ENCODE measurements at places on chromosomes 3 and 15.

GRCh38 chr3:132916096-132916495, 122.1 kb upstream of the TMEM108 start:
- H3K4me3 ChIP-seq = no peak overlapping the region
- no peak overlapping the region for H3K27ac ChIP-seq
- no peak for DNase-seq
- no peaks in the 10 kb centered on the region for H3K4me1 ChIP-seq

- H3K36me3 ChIP-seq = no peaks in the 10 kb centered on the region
- no peaks in the 10 kb centered on the region for H3K4me1 ChIP-seq
- no peak for DNase-seq
- H3K27ac ChIP-seq = no peak overlapping the region
- H3K4me3 ChIP-seq = no peak overlapping the region
- no peaks in the 10 kb centered on the region for H3K27me3 ChIP-seq
Measured at GRCh38 chr15:48520376-48521155, 124.9 kb downstream of the FBN1 start.

- H3K4me1 ChIP-seq = peaks cover 47% of the 10 kb centered on the region
- H3K4me3 ChIP-seq = peak overlapping the region; percentile 25
- no peak for DNase-seq
- no peaks in the 10 kb centered on the region for H3K36me3 ChIP-seq
- peak overlapping the region; percentile 83 for H3K27ac ChIP-seq
Measured at GRCh38 chr3:42071904-42072812, 19.0 kb upstream of the TRAK1 start.

- DNase-seq = no peak
- H3K4me1 ChIP-seq = peaks cover 13% of the 10 kb centered on the region
- H3K27ac ChIP-seq = no peak overlapping the region
- no peak overlapping the region for H3K4me3 ChIP-seq
Measured at GRCh38 chr3:141243271-141243707, 11.7 kb downstream of the PXYLP1 start.

DNA sequence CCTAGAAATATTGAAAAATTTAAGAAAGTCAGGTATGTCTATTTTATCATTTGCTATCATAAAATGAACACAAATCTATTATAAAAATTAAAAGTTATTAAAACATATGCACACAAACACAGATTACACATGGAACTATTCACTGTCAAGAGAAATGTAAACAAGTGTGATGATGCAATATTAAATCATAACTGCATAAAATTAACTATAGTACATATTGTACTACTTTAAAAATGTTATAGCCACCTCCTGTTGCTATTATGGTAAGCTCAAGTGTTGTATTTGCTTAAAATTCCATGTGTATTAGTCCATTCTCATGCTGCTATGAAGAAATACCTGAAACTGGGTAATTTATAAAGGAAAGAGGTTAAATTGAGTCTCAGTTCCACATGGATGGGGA, 54.7 kb upstream of the CMC1 start:
- H3K27ac ChIP-seq = no peak overlapping the region
- H3K4me3 ChIP-seq = no peak overlapping the region
- no peaks in the 10 kb centered on the region for H3K27me3 ChIP-seq
- H3K36me3 ChIP-seq = no peaks in the 10 kb centered on the region
- DNase-seq = no peak

- no peak for DNase-seq
- no peak overlapping the region for H3K27ac ChIP-seq
- H3K36me3 ChIP-seq = no peaks in the 10 kb centered on the region
- H3K4me1 ChIP-seq = no peaks in the 10 kb centered on the region
Measured at GRCh38 chr3:3308809-3309208, 129.3 kb upstream of the CRBN start.

GRCh38 chr15:101167411-101167752, 84.5 kb downstream of the CHSY1 start:
- H3K4me3 ChIP-seq = no peak overlapping the region
- H3K27ac ChIP-seq = peak overlapping the region; percentile 88
- no peak for DNase-seq

GRCh38 chr3:46080969-46081345, 53.7 kb upstream of the XCR1 start:
- peaks cover 4% of the 10 kb centered on the region for H3K4me1 ChIP-seq
- no peaks in the 10 kb centered on the region for H3K36me3 ChIP-seq
- no peak for DNase-seq
- H3K27me3 ChIP-seq = no peaks in the 10 kb centered on the region
- no peak overlapping the region for H3K4me3 ChIP-seq
- no peak overlapping the region for H3K27ac ChIP-seq

DNA sequence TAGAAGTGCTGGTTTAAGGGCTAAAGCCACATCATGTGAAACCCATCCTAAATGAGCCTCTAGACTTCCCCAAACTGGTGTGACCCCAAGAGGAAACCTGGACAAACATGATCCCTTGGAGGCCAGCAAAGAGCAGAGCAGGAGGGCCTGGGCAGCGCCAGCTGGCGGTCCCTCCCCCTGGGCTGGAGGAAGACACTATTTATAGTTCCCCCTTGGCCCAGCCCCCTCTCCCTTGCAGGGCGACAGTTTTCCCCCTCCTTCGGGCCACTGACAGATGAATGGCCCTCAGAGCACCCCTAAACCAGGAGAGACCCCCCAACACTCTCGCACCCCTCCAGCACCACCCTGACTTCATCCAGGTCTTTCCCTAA, 2.9 kb downstream of the UCN2 start:
- no peaks in the 10 kb centered on the region for H3K36me3 ChIP-seq
- no peak for DNase-seq
- no peaks in the 10 kb centered on the region for H3K27me3 ChIP-seq
- H3K4me3 ChIP-seq = peak overlapping the region; percentile 23
- peaks cover 31% of the 10 kb centered on the region for H3K4me1 ChIP-seq

DNA sequence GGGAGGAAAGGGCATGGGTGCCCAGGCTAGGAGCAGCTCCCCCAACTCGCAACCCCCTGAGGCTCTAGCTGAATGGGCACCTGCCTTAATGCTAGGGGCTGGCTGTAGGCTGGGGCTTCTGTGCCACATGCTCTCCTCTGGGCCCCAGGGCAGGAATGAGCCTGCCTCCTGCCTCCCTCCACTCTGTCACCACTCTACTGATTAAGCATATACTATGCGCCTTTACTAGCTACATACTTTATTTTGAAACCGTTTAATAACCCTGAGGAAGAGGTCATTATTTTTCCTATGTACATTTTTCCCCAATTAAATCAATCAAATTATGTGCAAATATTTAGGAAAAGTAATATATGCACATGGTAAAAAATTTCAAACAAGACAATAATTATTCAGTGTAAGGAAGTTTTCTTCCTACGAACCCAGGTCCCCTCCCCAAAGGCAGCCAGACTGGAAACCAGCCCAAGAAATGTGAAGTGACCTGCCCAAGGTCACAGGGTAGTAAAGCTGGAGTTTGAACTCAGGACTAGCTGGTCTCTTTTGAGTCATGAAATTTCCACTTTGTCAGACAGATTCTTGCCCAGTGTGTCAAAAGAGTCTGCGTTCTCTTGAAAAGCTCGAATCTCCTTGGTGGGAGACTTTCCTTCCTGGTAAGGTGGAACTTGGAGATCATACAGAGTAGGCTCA, 122.5 kb downstream of the DNAJB8 start:
- H3K27me3 ChIP-seq = no peaks in the 10 kb centered on the region
- no peak overlapping the region for H3K4me3 ChIP-seq
- DNase-seq = no peak
- no peak overlapping the region for H3K27ac ChIP-seq

DNA sequence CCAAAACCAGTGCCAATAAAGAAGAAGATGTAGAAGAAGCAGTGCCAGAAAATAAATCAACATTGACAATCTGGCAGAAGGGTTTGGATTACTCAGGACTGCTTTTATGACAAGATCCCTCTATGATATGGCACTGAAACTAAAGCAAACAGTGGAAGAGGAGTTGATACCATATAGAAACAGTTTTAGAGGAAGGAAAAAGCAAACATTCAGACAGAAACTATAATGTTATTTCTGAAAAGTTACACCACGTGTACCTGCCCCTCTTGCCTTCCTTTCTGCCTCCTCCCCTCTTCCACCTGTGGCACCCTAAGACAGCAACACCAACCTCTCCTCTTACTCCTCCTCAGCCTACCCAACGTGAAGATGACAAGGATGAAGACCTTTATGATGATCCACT, 63.0 kb downstream of the SFMBT1 start:
- no peak for DNase-seq
- H3K4me3 ChIP-seq = no peak overlapping the region
- no peaks in the 10 kb centered on the region for H3K36me3 ChIP-seq
- no peaks in the 10 kb centered on the region for H3K4me1 ChIP-seq
- no peak overlapping the region for H3K27ac ChIP-seq
